GOT3 (cell line): ENCODE measurements at places on chromosomes 3 and 15.

DNA sequence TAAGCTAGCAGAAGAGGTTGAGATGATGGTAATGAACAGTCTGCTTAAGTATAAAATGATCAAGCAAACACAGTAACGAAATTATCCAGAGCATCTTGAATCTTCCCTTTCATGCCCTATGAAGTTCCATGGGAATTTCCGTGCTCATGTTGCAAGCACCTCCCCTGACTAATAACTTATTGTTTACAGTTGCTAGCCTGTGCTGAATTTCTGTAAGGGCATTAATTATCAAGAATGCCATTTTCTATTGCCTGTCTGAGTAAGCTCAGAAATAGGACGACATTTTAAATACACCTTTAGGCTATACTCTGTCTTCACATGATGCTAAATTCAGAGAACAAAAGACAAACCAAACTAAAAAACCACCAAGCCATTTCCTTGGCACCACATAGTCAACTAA lies 257.5 kb upstream of the LRTM1 start:
- no peak for DNase-seq

DNA sequence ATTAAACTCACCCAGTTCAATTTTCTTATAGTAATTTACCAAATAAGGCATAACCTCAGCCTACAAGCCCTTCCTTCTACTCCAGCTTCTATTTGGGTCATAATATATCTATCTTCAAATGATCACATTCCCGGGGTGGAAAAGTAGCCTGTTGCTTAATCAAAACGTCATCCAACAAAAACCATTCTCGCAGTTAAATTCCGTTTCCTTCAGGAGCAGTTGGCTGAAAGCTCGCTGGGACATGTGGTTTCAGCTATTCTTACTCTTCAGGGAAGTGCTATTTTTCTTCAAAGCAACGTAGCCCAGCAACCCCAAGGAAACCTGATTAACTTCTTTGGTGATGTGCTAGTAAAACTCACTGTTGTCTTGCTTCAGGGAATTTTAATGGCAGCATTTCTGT lies 59.6 kb downstream of the MAGI1 start:
- DNase-seq = no peak

GRCh38 chr3:188326968-188327367 lies 173.0 kb downstream of the LPP start:
- DNase-seq = no peak

DNA sequence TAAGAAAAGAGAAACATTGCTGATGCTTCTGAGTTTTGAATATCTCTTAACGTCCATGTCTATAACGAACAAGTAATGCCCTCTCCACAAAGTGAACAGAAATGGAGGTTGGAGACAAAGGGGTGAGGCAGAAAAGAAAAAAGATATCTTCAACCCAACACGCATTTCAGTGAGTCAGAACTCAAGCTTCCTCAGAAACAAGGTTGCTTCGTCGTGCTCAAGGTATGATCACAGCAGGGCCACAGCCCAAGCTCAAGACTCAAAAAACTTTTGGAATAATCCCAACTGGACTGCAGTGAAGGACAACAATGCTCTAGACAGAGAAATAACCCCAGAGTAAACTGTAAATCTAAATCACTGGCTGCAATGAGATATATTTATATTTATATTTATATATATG lies 18.9 kb downstream of the WNT5A start:
- DNase-seq = no peak

DNA sequence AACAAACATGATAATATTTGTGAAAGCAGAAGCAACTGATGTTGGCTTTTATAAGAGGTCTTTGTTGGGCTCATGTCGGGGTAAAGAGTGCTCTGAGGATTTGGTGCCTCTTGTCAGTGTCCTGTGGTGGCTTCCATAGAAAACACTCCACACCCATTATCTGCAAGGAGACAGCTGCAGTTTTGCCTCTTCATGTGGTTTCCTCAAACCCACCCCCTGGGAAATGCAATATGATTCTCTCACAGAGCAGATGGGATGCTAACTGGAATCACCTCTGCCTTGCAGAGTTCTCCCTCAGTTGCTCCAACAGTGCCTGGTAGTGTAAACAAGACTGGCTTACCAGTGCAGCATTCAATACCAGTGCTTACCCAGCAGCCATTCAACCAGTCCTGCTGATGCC lies 771.4 kb upstream of the CFAP20DC start:
- DNase-seq = no peak

GRCh38 chr3:196166741-196167140 lies 44.5 kb downstream of the ZDHHC19 start:
- no peak for DNase-seq

GRCh38 chr15:52642386-52643361 lies 36.5 kb downstream of the ATOSA start:
- DNase-seq = no peak

GRCh38 chr3:194101592-194102432 lies 34.1 kb upstream of the HES1 start:
- DNase-seq = no peak

DNA sequence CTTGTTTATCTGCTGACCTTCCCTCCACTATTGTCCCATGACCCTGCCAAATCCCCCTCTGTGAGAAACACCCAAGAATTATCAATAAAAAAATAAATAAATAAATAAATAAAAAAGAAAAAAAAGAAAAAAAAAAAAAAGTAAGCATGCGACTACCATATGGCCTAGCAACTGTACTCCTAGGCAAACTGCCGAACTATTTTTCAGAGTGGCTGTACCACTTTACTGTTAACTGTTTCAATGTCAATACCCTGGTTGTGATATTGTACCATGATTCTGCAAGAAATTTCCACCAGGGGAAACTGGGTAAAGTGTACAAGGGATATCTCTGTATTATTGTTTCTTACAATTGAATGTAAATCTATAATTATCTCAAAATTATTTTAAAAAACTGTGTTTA lies 41.3 kb upstream of the MAP4 start:
- DNase-seq = no peak

DNA sequence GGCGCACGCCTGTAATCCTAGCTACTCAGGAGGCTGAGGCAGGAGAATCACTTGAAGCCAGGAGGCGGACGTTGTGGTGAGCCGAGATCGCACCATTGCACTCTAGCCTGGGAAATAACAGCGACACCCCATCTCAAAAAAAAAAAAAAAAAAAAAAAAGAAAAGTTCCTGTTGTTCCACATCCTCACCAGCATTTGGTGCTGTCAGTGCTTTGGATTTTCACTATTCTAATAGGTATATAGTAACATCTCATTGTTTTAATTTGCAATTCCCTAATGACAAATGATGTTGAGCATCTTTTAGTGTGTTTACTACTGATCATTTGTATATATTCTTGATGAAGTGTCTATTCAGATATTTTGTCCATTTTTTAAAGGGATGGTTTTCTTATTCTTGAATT lies 24.6 kb downstream of the UBR1 start:
- DNase-seq = no peak

- DNase-seq = no peak
Measured at GRCh38 chr3:76941376-76941775, 98.5 kb upstream of the ROBO2 start.

GRCh38 chr15:47414207-47414606 lies 303.1 kb upstream of the SEMA6D start:
- no peak for DNase-seq

DNA sequence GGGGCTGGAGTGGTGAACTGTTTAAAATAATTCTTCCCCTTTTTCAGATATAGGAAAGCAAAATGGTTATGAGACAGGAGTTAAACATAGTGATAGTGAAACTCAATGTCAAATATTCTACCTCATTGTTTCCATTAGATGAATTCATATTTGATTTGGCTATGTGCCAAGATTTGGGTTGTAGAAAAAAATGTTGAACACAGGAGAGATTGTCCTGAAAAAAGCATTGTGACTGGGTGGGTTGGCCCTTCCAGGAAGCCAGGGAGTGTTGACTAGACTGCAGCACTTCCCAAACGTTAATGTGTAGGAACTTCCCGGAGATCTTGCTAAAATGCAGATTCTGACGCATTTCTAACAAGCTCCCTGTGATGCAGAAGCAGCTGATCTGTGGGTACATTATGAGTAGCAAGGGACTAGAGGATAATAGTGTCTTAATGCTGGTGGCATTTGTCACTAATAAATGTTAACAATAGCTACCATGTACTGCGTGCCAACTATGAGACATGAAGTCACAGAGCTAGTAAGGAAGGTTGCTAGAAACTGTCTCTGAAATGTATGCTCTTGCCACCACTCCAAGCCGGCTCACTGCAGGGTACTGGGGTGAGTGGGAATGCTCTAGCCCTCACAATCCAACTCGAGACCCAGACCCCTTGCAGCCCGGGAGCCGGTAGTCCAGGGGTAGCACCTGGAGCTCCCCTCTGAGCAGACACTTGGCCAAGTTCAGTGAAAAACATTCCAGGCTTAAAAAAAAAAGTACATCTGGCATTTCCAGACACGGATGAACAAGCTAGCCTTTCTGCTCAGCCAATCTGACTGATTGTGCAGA lies 120.6 kb downstream of the CD47 start:
- no peak for DNase-seq

GRCh38 chr15:29135702-29136646 lies 133.6 kb downstream of the NSMCE3 start:
- no peak for DNase-seq

- no peak for DNase-seq
Measured at GRCh38 chr15:100712226-100712625, 109.8 kb downstream of the ASB7 start.

DNA sequence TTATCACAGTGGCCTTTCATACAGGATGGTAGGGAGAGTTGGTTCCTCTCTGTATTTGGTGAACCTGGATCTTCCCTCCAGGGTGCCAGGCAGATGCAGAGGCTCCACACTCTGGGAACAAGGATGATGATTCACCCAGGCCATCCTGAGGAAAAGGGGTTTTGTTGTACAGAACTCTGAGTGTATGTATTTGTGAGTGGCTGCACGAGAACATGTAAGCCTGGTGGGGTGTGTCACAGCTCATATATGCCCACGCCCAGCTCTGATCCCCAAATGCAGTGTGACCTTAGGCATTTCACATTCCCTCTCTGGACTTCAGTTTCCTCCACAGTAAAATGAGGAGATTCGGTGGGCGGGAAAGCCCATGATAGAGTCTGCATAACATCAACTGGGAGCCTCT lies 11.6 kb upstream of the CILP start:
- no peak for DNase-seq

GRCh38 chr3:58009026-58009748 lies 965 bp downstream of the FLNB start:
- no peak for DNase-seq

GRCh38 chr15:69610858-69611257 lies 158.2 kb downstream of the RPLP1 start:
- no peak for DNase-seq

DNA sequence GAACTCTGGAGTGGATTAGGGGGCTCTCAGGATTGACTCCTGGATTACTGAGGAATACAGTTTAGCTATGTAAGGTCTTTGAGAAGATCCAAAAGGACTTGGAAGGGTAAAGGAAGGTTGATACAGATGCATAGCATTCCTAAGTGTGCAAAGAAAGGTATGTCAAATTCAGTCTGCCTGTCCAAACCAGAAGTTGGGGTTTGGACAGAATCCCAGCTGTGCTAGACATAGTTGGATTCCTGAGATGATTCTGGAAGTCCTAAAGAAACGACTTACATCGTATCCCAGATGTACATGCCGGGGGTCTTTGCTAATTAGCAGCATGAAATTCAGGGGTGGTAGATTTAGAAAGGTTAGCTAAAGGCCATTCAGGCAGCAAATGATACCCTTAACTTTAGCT lies 97.7 kb upstream of the TSPAN3 start:
- DNase-seq = no peak

GRCh38 chr3:124833710-124834332 lies 53.3 kb downstream of the ITGB5 start:
- DNase-seq = no peak

DNA sequence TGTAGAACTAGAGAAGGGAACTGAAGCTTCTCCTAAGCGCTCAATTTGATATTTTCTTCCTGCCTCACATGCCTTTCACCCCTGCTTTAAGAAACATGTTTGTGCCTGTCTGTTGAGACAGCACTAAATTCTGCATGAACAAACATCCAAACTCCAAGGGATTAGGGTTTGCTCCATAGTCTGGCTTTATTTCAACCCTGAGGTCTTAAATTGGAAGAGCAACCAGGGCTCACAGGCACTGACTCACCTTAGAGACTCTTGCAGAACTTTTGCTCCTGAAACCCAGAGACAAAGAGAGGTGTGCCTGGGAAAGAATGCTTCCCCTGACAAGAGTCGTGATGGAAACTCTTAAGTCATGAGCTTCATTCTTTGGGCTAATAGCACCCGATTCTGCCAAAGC lies 393.9 kb upstream of the MCTP2 start:
- no peak for DNase-seq

DNA sequence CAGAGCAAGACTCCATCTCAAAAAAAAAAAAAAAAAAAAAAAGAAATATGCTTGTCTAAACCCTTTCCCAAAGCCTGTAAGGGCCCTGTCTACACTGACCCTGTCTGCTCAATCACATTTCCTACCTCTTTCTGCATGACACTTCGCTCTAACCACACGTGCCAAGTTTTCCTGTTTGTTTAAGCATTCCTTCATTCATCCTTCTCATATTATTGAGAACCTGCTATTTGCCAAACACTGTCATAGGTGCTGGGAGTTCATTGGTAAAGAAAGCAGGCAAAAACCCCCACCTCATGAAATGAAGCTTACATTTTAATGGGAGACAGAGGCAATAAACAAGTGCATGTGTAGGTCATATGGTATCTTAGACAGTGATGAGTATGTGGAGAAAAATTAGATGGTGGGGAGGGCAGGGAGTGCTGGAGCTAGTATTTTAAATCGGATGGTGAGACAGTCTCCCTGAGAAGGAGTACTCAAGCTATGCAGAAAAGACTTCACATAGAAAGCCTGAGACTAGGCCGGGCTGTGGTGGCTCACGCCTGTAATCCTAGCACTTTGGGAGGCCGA lies 48.0 kb downstream of the B3GNT5 start:
- no peak for DNase-seq

- no peak for DNase-seq
Measured at GRCh38 chr3:113183748-113184661, 27.4 kb upstream of the BOC start.

DNA sequence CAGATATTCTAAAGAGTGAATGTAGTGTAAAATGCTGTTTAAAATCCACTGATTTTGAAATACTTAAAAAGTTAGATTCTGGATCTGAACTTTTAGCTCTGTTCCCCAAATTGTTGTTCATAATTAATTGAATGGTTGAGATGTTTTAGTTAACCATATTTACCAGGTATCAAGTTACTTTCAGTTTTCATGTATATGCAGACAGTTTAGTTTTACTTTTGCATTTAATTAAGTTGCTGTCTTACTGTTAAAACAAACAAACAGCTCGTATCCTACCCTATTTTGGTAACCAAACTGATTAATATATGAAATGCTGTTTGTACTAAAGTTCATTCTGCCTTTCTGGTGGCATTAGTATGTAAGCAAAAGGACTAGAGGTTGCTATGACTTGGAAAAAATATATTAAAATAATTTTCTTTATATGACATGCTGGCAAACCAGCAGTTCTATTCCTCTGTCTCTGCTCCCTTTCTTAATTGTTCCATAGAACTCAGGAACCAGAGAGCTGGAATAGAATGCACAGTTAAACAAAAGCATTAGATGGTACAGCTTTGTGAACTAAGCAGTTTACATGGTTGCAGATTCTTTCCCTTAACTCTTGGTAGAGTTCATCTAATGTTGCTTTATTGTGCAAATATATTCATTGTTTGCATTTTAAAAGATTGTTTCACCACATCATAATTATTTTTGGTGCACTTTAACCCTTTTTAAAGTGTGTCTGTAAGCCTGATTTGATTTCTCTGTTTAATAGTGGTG lies 39.5 kb upstream of the SCAANT1 start:
- no peak for DNase-seq
